ENCODE measurements at places on chromosomes 3 and 15.

GRCh38 chr3:12230406-12230805 lies 58.5 kb upstream of the PPARG start:
- no peak for DNase-seq

- DNase-seq, result no peak
These were observed 172.1 kb upstream of the IL12A start for GRCh38 chr3:159816512-159816911.

GRCh38 chr3:156648086-156648485 lies 26.3 kb upstream of the TIPARP start:
- no peak for DNase-seq

DNA sequence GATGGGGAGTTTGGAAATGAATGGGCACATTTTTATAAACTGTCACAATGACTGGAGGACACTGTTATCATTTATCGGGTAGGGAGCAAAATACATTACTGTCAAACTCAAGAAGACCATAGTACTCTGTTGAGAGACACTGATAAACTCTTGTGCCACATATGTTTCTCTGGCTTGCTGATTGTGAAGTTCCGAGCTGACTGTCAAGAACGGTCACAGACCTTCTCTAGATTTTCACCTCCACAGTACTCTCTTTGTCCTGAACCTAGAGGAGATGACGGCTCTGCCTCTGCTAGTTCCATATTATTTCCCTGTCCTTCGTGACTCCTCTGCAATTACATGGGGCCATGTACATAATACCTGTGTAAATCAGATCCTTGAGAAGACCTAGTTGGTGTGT lies 451.9 kb downstream of the LPP start:
- DNase-seq, result no peak

DNA sequence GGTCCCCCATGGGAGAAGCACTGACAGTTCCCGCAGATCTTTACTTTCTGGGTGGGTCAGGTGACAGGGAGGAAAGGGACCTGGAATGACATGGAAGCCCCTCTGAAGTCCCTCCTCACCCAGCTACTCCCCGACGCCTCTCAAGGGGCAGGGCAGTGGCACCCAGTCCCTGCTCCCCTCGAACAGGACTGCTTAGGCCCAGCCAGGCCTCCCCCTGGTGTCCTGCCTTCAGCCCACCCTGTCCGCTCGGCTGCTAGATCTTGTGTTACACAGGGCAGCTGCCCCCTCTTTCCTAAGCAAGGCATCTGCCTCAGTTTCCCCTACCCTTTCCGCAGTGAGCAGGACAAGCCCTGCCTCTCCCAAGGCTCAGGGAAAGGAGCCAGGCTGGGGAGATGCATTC lies 226.5 kb downstream of the XXYLT1 start:
- DNase-seq, result no peak

DNA sequence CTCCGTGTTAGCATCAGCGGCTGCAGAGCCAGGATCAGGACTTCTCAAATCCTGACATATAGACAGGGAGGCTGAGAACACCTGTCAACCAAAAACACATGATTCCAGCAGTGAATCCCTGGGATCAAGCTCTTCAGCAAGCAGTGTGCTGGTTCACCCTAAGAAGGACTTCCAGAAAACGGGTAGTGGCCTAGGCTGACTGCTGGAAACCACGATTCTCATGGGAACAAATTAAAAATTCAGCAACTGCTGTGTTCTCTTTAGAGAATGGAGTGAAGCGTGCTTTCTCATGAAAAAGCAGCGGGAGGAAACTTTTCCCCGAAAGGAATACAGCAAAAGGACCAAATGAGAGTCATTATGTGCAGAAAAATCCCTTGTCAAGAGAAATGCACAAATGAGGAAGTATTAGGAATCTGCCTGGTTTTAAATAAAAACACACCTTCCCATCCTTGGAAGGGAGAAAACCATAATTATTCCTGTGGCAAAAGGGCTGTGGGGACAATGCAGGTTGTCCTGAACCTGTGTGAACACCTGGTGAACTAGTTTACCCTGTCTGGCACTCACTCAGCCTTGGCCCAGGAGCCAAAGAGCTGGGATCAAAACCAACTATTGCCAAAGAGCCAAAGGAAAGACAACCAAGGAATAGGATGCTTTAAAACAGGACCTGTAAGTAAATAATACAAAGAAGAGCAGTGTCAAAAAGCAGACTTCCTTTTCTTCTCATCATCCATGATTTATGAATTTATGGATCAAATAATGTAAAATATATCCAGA lies 13.4 kb downstream of the IL12A start:
- no peak for DNase-seq

DNA sequence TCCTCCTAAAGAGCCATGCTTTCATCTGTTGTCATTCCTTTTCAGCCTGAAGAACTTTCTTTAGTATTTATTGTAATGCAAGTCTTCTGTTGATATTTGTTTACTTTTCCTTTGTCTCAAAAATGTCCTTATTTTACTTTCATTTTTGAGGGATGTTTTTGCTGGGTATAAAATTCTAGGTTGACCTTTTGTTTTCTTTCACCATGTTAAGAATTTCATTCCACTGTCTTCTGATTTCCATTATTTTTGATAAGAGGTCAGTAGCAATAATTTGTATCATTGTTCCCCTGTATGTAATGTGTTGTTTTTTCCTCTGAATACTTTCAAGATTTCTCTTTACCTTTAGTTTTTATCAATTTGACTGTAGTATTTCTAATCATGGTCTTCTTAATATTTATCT lies 91.1 kb downstream of the RSRC1 start:
- DNase-seq, result no peak

GRCh38 chr3:31196881-31197364 lies 302.5 kb upstream of the GADL1 start:
- no peak for DNase-seq

GRCh38 chr15:85762039-85762755 lies 32.5 kb downstream of the KLHL25 start:
- no peak for DNase-seq

DNA sequence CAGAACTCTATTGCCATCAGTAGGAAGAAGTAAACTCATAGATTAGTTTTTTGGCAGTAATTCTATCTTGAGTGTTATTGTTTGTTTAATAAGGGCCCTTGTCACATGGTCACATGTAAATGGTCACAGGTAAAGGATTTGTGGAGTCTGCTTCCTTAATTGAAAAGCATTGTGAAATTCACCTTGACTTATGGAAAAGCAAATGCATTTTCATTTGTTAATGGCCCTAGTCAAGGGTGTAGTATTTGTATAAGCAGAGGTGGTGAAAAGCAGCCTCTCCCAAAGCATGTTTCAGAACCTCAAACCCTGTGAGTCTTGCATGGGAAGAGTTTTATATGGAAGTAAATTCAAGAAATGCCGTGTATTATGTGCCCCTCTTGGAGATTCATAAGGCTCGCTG lies 197.5 kb upstream of the NR2E3 start:
- DNase-seq, result no peak

DNA sequence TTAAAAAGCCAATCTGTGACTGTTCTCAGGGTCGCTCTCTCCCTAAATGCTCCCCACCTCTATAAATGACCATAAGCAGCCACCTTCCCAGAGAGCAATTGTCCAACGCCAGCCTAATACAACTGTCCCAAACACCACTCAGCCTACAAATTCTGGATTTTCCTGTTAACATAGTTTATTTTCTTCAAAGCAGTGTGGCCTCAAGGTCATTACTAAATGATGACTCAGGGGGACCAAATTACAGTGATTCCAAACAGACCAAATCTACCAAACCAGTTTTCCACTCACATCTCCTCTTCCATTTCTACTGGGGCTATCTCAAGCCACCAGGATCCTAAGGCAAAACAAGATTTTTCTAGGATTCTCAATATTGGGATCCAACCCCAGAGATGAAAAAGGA lies 22.5 kb downstream of the HEXA start:
- no peak for DNase-seq

DNA sequence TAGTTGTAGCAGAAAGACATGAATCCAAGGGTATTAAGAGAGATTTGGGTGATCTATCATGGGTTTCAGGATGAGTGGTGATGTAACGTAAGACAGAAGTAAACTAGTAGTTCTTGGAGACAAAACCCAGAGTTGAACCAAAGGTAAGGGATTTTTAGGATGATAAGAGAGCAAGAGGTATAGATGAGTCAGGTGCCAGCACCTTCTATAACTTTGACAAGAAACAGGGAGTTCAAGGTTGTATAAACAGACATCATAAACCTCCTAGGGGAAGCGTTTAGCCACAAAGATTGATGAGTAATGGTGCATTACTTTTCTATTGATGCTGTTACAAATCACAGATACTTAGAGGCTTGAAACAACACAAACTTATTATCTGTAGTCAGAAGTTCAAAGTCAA lies 447.3 kb upstream of the ARHGEF26 start:
- no peak for DNase-seq

DNA sequence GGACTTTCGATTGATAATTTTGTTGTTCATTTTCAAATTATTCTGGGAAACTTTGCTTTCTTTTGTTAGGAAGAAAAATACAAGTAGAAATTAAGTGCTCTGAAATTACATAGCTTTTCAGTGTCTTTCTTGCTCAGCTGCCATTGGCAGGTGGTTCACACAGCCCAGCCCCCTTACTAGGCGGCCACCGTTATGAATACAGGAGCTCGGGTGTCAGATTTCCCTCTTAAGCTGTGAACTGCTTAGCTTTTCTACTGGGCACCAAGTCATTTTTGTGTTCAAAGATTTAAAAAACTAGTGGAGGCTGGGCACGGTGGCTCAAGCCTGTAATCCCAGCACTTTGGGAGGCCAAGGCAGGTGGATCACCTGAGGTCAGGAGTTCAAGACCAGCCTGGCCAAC lies 55.2 kb downstream of the HMG20A start:
- DNase-seq, result no peak

DNA sequence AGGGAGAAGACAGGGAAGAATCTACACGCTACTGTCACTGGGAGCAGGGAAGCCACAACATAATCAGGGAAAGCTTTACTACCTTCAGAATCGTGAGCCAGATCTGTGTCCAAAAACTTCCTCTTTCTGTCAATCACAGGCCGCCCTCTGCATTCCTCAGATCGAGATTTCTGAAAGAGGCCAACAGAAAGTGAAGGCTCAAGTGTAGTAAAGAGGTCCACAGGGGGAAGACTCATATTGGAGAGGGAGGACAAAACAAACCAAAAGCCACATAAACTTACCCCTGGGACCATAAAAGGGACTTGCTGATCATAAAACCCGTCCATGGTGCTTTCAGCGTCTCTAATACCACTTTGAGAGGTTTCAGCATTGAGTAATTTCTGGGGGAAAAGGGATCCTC lies 3.3 kb downstream of the ETV5 start:
- DNase-seq, result no peak

GRCh38 chr3:151750181-151750580 lies 16.5 kb downstream of the AADACL2 start:
- no peak for DNase-seq

DNA sequence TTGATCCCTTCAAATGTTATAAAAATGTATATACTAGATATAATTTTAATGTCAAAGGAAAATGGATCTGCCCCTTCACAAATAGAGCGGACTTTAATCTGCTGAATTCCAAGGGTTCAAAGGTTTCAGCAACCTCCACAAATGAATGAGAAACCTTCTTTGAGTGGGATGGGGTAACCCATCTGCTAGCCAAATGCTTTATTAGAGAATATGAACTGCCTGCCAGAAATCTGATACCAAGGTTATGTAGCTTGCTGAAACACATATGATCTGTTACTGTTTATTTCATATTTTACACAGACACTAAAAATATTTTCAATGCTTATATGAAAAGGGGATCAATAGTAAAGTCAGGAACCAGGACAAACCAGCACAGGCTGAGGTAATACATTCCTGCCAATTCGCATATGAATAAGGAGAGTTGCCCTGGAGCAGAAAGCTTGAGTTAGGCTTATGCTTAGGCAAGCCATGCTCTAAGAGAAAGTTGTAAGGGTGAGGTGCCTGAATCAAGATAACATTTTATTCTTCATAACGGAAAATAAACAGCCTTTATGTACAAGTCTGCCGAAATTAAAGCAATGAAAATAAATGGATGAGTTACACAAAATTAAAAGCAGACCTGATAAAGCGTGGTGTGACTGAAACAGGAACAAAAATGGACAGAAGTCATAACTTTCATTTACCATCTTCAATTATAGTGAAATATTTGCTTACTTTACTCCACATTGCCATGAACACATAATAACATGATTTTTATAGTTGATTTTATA lies 26.5 kb downstream of the PLOD2 start:
- no peak for DNase-seq

GRCh38 chr3:14630404-14631100 lies 21.0 kb upstream of the CCDC174 start:
- DNase-seq, result no peak

Data from left renal cortex interstitium (tissue), 4 donors.